ENCODE measurements at places on chromosomes 1 and 21.

- DNase-seq: no peak
Measured at GRCh38 chr1:41037116-41037903, 15.8 kb upstream of the SLFNL1 start.

- DNase-seq: peak; percentile 54
Measured at GRCh38 chr1:91553177-91553591, 52.5 kb downstream of the CDC7 start.

- DNase-seq: peak; percentile 53
Measured at GRCh38 chr1:246492611-246493245, 14.4 kb downstream of the SMYD3 start.

GRCh38 chr1:15096293-15096692 lies 57.3 kb upstream of the TMEM51 start:
- DNase-seq: no peak

GRCh38 chr1:93841771-93842170 lies 37.2 kb downstream of the DNTTIP2 start:
- DNase-seq: no peak

GRCh38 chr21:45420061-45421041 lies 15.4 kb downstream of the COL18A1 start:
- no peak for DNase-seq

DNA sequence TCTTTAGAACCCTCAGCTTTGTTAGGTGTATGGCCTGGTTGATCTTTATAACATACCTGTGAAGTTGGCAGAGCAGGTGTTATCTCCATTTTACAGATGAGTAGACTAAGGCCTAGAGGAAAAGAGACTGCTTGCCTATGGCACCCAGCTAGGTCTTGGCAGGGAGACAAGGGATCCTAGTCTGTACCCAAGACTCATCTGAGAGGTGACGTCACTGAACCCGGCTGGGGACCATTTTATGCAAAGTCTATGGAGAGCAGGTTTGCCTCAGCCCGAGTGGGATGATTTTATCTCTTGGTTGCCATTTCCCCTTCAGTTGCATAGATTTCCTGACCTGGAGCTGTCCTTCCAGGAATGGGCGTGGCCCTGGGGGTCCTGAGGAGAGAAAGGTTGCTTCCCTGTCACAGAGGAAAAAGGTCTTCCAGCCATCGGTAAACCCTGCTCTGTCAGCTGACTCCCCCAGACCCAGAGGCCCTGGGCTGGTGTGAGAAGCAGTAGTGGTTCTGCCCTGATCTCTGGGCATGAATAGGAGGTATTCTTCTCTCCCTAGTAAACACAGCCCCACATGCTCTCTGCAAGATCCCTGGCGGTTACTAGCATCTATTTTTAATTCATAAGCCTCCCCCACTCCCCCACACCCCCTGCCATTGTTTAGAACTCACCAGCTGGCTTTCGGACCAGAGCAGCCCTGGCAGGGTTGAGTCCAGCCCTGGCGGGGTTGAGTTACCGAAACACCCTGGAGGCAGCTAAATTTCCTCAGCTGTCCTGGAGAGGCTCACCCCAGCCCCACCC lies 19.6 kb downstream of the TMCC2 start:
- DNase-seq: no peak

DNA sequence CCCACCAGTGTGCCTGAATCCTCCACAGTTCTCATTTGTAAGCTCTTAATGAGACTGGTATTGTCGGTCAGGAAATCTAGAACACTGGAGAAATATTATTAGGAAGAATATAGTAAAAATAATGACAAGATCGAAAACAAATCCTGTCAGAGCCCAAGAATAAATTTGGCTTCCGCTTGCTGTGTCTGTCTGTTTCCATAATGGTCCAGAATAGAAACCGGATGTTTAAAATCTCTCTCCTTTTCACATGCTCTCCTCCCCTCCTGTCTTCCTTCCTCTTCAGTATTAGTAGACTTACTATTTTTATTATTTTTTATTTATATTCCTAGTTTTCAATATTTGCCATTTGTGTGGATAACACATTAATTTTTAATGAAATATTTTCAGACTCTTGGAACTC lies 187.7 kb downstream of the SDCCAG8 start:
- DNase-seq: no peak

DNA sequence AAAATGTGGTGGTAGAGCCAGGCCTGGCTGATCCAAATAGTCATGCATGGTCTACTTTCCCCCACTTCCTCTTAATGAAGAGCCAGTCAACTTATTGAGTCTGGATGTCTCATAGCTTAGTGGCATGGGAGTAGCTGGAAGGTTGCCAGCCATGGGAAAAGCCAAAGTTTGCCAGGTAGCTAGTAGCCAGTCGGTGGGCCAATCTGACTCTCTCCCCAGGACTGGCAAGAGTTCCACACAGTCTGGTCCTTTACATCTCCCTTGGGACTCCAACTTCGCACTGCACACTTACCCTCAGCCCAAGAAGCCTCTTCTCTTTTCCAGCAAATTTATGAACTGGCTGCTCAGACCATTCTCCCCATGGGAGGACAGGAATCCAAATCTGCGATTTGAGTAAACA lies 8.3 kb downstream of the WARS2 start:
- DNase-seq: no peak

GRCh38 chr1:54375712-54376429 lies 30.3 kb downstream of the SSBP3 start:
- no peak for DNase-seq

- DNase-seq: no peak
Measured at GRCh38 chr1:7298145-7298544, 473.0 kb upstream of the VAMP3 start.

GRCh38 chr1:4488018-4488417 lies 166.4 kb upstream of the AJAP1 start:
- no peak for DNase-seq

GRCh38 chr1:161047436-161048420 lies 2.0 kb upstream of the USF1 start:
- no peak for DNase-seq

GRCh38 chr1:167462341-167462740 lies 56.0 kb downstream of the CD247 start:
- DNase-seq: no peak

GRCh38 chr1:225366018-225366417 lies 61.8 kb downstream of the LBR start:
- no peak for DNase-seq

- DNase-seq: no peak
Measured at GRCh38 chr1:111958075-111958474, 31.4 kb downstream of the KCND3 start.

DNA sequence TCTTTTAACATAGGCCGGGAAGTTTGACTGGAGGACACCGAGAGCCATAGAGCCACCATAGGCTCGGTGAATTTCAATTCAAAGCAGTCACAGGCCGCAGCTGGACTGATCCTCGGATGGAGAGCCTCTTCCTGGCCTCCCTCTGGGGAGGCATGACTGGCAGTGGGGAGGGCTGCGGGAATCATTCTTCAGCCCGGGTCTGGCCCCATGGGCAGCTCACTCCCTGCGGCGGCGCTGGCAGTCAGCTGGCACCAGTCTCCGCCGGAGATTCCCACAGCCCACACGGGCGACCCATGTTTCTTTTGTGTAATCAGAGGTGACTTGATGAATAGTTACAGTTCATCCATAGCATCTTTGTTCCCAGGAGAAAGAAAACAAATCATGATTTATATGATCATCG lies 10.6 kb downstream of the ESPN start:
- DNase-seq: no peak

DNA sequence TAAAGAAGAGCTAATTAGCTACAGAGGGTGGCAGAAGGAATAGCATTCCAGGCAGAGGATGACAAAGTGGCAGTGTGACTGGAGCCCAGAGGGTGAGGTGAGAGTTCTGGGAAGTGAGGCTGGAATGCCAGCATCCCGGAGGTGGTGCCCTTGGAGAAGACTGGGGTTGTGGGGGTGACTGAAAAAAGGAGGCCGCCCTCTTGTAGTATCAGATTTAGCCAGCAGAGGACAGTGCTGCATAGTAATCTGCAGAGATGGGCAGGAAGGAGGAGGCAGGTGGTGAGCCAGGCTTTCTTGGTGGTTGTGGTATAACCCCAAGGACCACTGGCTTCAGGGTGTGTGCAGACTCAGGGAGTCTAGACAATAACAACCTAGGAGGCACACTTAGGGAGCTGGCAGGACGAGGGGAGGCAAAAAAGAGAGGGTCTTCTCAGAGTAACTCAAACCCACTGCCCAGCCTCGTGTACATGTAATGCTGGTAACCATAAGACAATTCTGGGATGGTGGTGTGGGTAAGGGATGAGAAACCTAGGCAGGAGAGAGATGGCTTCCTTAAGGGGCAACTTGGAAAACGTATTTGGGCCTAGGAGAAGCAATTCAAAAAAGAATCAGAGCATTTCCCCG lies 30.5 kb downstream of the MROH7 start:
- DNase-seq: peak; percentile 7

- no peak for DNase-seq
Measured at GRCh38 chr1:180237869-180238476, 7.9 kb downstream of the LHX4 start.

- no peak for DNase-seq
Measured at GRCh38 chr1:94001397-94002045, 92.3 kb upstream of the GCLM start.

- DNase-seq: peak; percentile 78
Measured at GRCh38 chr21:16071092-16071491, 341.3 kb downstream of the USP25 start.

All from fibroblast of skin of left quadriceps (primary cell).